ENCODE measurements at places on chromosomes 16 and 17. TPM values are rescaled to one million over a fixed set of nuclear protein-coding genes. Genes with fewer than 3 reads are reported as not detected.

TBC1D10B gene
- total RNA-seq = 40.3 TPM

SULT1A1 gene
- 3.4 TPM for total RNA-seq

RASD1 gene
- 2.7 TPM for total RNA-seq

VTN gene
- total RNA-seq = 0.21 TPM

All from myocyte (in vitro differentiated cells).